ENCODE measurements at places on chromosomes 4 and X.

DNA sequence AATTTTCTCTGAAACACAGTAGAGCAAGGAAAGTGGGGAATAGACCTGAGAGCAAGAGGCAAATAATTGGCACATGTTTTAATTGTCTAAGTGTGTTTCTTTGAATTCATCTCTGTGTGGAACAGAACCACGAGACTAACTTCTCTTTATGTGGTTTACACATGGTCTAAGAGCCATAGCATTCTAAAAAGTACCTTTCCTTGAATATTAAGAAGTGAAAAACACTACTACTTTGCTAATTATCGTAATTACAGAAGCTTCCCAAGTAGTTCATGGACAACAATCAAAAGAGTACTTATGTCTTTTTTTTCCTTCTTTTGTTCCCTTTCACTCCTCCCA is 2.9 kb upstream of the CYBB start:
- no peak for DNase-seq

DNA sequence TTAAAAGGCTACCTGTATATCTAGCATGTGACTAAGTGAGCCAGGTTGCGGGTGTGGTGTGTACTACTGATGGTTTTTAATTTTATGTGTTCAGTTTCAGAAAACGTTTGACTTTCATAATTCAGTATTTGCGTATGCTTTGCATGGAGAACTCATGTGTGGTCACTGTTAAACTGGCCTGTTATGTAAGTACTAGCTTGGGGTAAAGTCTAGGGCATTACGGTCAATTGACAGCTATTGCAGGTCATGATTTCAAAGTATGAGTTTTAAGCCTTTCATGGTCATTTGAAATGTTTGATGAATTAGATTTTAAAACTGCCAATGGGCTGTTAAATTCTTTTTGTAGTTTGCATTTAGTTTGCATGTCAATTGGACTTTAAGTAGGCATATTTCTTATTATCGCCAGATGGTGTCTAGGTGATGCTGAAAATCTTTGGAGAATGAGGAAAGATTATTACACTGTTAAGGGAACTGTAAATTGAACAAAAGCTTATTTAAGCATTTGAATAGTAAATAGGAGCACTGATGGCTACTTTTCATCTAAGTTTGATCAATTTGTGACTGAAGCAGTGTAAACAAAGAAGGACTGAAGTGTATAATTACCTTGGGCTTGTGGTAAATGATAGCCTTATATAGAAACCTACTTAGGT is 563.4 kb downstream of the DACH2 start:
- no peak for DNase-seq

GRCh38 chr4:165692082-165692481 is 181.0 kb upstream of the TLL1 start:
- no peak for DNase-seq

DNA sequence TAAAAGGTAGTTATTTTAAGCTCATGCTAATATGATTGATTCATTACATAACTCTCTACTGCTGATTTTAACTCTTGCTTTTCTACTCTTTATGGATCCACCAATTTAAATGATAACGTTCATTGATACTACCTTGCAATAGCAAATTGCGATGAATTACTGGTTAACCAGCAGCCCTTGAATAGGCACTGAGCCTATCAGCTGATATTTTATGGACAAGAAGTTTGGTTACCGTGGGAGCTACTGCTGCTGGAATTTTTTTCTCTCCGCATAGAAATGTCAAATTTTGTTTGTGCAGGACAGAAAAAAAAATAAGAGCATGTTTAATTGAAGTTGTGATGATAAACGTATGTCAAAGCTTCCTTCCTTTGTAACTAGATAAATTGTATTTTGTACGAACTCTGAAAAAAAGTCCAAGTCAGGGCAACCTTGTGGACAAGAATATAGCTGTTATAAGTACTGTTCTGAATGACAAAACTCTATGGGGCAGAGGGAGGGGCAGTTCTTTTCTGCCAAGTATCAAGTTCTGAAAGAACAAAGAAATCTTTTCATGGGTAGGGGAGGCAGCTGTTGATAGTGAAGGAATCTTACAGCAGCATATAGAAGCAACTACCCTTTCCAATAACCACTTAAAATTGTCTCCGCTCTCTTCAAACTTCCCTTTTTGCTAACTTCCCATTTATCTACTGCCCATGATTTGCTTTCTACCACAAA is 434.9 kb upstream of the PABPC4L start:
- DNase-seq = no peak
